ENCODE measurements at places on chromosomes 1 and 21.
A peak's percentile ranks its signal among the peaks of the same experiment; 100 is the strongest.

- no peak for DNase-seq
Observed at GRCh38 chr1:234763910-234764309, 153.9 kb upstream of the IRF2BP2 start.

GRCh38 chr1:63730211-63730610, 43.6 kb upstream of the ROR1 start:
- DNase-seq: no peak

- DNase-seq: no peak
Observed at GRCh38 chr1:107883562-107883961, 81.4 kb downstream of the VAV3 start.

DNA sequence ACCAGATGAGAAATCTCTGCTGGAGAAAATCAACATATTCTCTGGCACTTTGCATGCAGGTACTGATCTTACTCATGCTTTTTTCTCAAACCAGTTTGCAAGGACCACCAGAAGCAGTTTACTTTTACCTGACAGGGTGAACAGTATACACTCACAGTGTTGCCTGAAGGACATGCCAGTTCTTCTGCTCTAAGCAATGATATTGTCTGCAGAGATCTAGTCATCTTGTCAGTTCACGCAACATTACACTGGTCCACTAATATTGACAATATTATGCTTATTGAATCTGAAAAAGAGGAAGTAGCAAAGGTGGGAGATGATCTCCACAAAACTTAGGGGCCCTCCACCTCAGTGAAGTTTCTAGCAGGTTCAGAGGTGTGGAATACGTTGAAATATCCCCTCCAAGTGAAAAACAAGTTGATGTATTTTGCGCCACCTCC, 3.8 kb upstream of the S100B start:
- no peak for DNase-seq

GRCh38 chr1:35181790-35182455, 11.0 kb downstream of the SFPQ start:
- DNase-seq: no peak

GRCh38 chr1:64921771-64922170, 44.6 kb downstream of the JAK1 start:
- DNase-seq: no peak

DNA sequence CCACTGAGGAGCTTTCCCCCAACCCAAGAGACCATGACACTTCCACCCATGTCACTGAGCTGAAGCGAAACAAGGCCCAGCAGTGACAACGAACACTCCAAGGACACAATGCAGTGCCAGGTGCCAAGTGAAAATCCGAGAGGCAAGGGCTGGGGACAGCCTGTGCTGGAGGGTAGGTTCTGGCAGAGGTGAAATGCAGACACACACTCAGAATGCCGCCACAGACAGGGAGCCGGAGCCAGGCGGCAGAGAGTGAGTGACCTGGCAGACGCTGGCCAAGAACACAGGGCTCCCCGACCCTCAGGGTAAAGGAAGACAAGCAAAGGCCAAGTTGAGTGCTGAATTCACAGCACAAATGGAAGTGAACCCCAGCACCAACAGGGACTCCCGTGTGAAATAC, 78.9 kb downstream of the CD46 start:
- no peak for DNase-seq

DNA sequence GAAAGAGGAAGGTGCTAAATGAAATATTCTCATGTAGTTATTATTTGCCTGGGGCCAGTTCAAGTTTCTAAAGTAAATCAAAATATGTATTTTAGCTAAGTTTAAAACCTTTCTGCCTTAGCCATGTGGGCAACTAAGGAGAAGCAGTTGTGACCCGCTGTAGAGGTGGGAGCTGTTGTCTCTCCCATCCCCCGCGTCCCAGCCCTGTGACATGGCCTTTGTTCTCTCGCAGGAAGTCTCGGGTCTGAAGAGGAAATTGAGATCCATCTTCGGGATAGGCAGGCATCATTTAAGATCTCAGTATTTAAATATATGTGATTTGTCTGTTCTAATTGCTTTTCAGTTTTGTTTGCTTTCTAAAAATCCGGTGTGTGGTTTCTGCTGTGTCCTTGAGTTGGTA, 121.5 kb downstream of the CAMTA1 start:
- no peak for DNase-seq

GRCh38 chr1:85578321-85579295, 2.0 kb upstream of the CCN1 start:
- no peak for DNase-seq

GRCh38 chr1:156544592-156545102, 27.7 kb downstream of the IQGAP3 start:
- DNase-seq: no peak

DNA sequence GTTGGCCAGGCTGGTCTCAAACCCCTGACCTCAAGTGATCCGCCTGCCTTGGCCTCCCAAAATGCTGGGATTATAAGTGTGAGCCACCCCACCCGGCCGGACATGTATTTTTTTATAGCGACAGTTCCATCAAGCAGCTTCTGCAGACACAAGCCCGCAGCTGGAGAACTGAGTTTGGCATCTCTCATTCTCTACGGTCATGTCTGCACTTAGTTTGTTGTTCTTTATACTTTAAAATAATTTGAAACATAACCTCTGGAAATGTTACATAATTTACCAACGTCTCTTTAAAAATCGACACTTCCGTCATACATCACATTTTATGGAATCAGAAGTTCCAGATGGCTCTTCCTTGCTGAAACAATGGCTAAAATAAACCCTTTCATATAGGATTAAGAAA, 183.6 kb downstream of the DYRK1A start:
- DNase-seq: no peak

- DNase-seq: no peak
Observed at GRCh38 chr1:18539171-18539570, 58.4 kb downstream of the KLHDC7A start.

DNA sequence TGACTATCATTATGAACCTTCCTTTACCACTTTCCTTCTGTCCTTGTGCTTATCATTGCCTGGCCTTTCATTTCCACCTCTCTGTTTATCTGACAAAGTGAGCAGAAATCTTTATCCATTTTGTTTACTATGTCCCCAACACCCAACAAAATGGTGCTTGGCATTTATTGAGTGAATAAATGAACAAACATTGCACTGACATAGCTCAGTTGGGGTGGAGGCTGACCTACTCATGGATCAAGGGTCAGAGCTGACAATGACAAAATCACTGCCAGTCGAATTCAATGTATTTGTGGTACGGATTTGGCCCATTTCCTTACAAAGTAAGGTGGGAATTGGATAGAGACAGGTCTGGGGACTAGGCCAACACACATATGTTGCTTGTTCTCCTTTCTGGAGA, 257.4 kb upstream of the PLXNA2 start:
- no peak for DNase-seq

DNA sequence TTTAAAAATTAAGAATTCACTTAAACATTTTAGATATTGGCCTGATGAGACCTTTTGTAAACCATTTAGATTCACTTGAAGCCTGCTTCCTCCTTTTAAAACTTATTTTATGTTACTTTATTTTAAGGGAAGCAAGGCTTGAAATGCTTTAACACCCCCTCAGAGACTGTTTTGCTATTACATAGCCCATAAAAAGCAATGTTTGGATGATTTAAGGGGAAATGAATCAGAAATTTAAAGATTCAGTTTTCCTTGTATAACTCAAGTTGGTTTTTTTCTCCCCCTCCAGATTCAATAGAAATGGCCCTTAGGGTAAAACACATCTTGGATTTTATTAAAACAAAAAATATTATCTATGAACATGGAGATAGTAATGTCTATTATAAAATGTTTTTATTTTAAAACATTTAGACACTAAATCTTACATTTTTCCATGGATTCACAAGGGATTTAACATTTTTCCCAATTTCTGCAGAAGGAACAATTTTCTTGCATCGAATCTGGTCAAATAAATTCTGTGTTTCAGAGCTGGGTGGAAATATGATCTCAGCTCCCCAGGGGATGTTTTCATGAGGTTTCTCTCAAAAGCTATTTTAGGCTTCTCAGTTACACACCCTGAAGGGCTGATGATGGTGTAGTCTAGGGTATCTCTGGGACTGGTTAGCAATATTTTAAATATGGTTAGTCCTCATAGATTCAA, 69.3 kb upstream of the WARS2 start:
- no peak for DNase-seq

DNA sequence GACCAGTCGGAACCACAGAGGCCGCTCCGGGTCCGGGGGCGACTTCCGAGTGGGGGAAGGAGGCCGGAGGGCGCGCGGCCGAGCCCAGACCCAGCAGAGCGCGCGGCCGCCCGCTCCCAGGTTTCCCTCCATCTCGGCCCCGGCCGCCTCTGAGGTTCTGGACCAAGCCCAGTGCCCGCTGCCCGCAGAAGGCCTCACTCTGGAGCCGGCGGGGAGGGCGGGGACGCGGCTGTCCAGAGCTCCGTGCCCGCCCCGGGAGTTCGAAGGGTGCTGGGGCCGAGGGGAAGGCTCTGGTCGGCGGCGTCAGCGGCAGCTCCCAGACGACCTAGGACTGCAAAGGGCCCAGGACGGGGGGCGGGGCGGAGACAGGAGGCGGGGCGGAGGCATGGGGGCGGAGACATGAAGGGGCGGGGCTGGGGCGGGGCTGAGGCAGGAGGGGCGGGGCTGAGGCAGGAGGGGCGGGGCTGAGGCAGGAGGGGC, 48.0 kb upstream of the SLC19A1 start:
- peak; percentile 65 for DNase-seq

GRCh38 chr1:42136466-42136865, 16.7 kb upstream of the GUCA2B start:
- DNase-seq: no peak

DNA sequence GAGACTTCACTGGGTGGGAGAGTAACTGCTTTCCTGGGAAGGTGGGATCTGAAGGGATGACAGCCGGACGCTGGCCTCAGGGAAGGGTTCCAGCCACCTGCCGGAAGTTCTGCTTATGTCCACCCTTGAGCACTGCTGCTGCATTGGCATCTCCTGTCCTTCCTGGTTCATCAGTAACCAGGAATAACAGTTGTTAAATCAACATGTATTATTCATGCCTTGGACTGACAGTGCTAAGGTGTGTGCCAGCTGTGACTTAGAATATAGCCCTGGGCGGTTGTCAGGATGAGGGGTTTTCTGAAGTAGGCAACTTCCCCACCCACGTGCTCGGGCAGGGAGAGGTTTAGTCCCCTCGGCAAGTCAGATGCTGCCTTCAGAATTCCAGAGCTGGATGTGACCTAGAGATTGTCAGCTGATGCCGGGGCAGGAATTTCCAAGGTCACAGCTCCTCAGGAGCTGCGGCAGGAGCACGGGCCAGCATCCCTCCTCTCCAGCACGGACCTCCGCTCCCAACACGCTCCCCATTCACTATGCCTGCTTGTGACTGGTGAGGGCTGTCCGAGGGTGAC, 17.9 kb downstream of the CLDN14 start:
- no peak for DNase-seq

GRCh38 chr1:11704194-11704529, 12.7 kb downstream of the DRAXIN start:
- DNase-seq: no peak

- DNase-seq: no peak
Observed at GRCh38 chr1:36913484-36914060, 120.7 kb downstream of the GRIK3 start.

GRCh38 chr1:222736470-222736869, 532 bp upstream of the FAM177B start:
- no peak for DNase-seq

GRCh38 chr1:161970036-161970435, 53.6 kb downstream of the OLFML2B start:
- no peak for DNase-seq

All from CD4-positive, alpha-beta T cell treated with Interleukin-1 beta for 1 hour (primary cell).